ENCODE measurements at places on chromosomes 7 and 10.
A peak's percentile ranks its signal among the peaks of the same experiment; 100 is the strongest.

DNA sequence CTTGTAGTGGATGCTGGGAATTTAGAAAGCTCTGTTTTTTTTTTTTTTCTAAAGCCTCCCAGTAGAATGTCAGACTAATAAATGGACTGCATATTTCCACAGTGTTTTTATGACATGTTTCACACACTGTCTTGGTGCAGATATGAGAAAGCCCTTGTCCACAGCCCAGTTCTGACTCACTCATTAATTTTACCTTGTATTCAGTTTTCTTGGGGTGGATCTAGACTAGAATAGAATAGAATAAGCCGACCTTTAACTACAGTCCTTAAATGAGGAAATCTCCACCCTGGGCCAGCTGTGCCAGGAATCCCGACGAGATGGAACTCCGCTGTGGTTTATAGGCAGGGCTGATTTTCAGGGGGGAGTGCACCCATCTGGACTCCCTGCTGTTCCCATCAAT is 274.7 kb downstream of the NRG3 start:
- DNase-seq, result no peak

GRCh38 chr7:959271-959670 is 4.8 kb upstream of the ADAP1 start:
- no peak for DNase-seq

GRCh38 chr7:150717814-150718420 is 1.5 kb downstream of the GIMAP1 start:
- DNase-seq, result no peak

DNA sequence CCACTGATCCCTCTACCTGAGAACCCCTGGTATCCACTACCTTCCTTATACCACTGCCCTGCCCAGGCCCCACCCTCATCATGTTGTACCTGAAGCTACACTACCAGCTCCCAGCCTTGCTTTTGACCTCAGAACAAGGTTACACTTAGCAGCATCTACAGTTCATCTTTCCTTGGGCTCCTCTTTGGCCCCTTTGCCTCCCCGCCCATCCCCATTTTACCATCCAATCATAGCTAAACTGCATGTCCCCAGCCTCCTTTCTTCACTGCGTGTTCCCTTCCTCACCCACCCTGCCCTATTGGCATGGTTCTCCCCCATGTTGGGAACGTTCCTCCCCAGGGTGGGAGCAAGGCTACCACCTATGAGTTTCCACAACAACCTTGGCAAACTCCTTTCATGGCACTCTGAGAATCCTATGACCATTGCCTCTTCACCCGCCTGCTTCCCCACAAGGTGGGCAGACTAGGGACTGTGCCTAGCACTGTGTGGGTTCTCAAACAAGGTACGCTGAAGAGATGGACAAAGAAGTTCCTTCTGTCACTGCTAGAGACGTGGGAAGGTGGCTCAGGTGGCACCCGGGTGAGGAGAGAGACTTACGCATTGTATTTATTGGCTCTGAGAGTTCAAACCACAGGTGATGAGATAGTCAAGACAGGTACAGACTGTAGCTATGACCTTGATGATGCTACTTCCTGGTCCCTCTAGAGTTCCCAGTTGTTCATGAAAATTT is 66.9 kb upstream of the ADAM12 start:
- no peak for DNase-seq

DNA sequence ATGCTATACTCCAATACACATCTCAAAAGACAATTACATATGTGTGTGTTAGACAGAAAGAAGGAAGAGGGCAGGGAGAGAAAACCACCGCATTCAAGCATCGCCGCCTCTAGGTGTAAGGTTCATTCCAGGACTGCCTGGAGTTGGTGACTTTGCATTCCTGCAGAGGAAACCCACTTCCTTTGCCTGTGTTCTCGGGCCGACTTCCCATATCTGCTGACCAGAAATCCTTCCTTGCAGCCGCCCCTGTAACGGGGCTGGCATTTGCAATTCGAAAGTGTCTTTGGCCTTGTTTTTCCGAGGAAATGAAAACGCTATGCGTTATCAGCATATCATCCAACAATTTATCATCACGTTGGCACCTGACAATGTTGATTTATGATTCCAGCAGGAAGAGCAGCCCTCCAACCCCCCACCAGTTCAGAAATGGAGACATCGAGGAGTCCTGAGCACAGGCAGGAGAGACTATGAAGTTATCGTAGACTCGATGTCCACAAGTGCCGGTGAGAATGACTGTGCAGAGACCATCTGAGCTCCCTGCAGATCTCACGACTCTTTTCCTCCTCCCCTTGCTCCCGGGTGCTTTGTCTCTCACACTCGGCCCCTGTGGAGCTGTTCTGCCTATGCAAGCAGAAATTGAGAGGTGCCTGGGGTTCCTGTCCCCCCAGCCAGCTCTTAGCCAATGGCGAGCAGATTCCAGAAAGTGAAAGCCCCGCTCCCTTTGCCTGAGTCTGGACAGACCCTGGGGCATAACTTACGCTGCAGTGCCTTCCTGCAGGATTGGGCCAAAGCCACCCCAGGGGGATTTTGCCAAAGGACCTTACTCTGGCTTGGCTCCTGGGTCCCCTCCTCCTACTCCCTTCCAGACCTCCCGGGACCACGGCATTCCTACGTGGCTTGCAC is 68.9 kb upstream of the FOXK1 start:
- DNase-seq, result peak; percentile 18

- DNase-seq, result no peak
These were observed 255.6 kb upstream of the HABP2 start for GRCh38 chr10:113297226-113297625.

DNA sequence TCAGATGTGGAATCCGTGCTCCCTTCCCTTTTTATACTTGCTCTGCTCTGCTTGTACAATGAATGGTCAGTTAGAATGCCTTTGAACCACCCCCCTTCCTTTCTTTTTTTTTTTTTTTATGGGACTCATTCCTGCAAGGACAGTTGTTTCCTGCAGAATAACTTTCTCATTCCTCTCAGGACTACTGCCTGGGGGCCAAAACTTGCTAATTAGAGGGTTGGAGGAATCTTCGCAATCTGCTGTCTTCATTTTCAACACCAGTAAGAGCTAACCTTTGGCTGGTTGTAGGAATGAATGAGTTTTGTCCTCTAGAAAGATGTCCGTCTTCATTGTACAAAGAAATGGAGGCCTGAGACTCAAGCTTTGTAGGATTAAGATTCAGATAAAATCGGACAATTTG is 868.1 kb downstream of the LRMDA start:
- DNase-seq, result no peak

- DNase-seq, result no peak
These were observed 80.6 kb upstream of the KLF6 start for GRCh38 chr10:3865565-3865964.

DNA sequence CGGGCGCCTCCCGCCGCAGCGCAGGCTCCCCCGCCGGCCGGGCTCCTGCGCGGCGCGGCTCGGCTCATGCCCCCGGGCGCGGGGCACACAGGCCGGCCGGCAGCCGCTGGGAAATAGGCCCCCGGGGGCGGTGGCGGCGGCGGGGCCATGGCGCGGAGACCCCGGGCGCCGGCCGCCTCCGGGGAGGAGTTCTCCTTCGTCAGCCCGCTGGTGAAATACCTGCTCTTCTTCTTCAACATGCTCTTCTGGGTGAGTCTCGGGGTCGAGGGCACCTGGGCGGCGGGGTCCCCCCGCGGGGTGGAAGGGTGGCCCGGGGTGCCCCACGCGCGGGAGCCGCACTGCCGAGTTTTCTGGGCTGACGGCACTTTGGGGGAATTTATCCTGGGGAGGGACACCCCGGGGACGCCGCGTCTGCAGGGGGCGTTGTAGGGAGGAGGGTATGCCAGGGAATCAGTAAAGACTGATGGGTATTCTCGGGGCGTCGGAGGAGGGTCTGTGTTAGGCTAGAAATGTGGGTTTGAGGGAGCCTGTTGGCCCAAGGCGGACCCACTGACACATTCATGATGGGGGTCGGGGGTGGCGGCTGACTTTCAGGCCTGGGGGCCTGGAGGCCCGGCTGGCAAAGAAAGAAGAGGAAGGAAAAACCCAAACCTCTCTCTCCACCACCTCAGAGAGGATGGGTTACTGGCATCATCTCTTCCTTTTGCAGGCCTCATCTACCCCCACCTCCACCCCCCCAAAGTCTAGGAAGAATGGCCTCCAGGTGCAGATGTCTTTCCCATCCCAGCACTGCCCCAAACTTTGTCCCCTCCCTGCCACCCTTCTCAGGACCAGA is 544 bp downstream of the TSPAN33 start:
- peak; percentile 20 for DNase-seq

- no peak for DNase-seq
These were observed 66.1 kb upstream of the STK17A start for GRCh38 chr7:43516581-43517342.

- no peak for DNase-seq
These were observed 27.5 kb upstream of the ETV1 start for GRCh38 chr7:14016950-14017349.

DNA sequence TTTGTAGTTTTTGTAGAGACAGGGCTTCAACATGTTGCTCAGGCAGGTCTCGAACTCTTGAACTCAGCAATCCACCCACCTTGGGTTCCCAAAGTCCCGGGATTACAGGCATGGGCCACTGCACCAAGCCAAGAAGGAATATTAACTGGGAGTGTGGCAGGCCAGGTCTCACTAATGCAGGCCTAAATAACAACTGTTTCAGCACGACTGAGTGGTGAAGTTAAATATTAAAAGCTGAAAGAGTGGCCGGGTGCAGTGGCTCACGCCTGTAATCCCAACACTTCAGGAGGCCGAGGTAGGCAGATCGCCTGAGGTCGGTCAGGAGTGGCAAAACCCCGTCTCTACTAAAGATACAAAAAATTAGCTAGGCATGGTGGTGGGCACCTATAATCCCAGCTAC is 21.1 kb downstream of the CHUK start:
- no peak for DNase-seq

DNA sequence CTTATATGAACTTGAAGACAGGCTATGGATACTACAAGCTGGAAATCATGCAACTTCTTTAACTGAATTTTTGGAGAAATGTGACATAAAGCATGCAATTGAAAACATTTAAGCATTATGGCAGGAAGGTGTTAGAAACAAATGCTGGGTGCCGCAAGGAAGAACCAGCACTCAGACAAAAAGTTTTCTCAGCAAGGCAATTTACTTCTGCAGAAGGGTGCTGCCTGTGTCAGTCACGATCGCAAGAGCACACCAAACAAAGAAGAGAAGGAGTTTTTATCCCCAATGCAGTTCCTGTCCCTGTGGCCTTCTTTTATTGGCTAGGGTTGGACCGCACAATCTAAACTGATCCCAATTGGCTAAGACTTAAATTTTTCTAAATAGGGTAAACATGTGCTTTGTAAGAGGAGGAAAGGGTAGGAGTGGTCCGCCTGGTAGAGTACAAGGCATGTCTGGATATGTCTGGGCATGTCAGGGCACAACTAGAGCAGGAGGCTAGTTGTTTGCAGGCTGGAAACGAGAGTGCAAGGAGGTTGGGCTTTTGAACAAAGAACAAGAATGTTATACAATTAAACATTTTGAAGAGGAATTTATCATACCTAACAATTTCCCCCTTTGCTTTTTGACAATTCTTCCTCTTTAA is 109.6 kb upstream of the FAM3C start:
- no peak for DNase-seq

GRCh38 chr10:116694243-116694926 is 48.0 kb downstream of the HSPA12A start:
- DNase-seq, result no peak

DNA sequence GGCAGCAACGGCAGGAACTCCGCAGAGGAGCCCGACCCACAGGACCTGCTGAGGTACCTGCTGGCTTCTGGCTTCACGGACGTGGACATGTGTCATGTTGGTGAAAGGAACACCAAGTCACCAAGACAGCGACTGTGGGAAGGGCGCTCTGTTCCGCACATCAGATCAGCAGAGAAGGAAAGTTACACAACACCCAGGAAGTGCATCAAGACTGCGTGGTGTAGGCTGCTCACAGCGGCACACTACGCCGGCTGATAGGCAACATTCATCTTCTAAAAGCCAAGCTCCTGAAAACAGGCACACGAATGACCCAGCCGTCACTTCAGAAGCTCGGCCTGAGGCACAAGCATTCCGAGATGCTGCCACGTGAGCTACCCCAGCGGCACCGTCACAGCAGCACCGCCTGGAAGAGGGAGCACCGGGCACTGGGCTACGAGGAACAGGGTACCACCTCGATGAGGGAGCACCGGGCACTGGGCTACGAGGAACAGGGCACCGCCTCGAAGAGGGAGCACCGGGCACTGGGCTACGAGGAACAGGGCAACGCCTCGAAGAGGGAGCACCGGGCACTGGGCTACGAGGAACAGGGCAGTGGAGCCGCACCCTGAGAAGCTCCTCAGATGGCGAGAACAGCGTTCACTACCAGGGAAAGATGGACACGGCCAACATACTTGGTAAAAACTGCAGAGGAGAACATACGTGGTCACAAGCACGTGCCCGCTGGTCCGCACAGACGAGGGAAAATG is 86.7 kb downstream of the MAD1L1 start:
- DNase-seq, result no peak

GRCh38 chr7:8190119-8190895 is 71.7 kb downstream of the ICA1 start:
- DNase-seq, result peak; percentile 66

- peak; percentile 48 for DNase-seq
These were observed 1.4 kb upstream of the TRIM8 start for GRCh38 chr10:102642736-102643335.

- DNase-seq, result no peak
These were observed 109.6 kb downstream of the MYL10 start for GRCh38 chr7:101519324-101520023.

GRCh38 chr7:72437061-72437585 is 25.0 kb upstream of the CALN1 start:
- no peak for DNase-seq

DNA sequence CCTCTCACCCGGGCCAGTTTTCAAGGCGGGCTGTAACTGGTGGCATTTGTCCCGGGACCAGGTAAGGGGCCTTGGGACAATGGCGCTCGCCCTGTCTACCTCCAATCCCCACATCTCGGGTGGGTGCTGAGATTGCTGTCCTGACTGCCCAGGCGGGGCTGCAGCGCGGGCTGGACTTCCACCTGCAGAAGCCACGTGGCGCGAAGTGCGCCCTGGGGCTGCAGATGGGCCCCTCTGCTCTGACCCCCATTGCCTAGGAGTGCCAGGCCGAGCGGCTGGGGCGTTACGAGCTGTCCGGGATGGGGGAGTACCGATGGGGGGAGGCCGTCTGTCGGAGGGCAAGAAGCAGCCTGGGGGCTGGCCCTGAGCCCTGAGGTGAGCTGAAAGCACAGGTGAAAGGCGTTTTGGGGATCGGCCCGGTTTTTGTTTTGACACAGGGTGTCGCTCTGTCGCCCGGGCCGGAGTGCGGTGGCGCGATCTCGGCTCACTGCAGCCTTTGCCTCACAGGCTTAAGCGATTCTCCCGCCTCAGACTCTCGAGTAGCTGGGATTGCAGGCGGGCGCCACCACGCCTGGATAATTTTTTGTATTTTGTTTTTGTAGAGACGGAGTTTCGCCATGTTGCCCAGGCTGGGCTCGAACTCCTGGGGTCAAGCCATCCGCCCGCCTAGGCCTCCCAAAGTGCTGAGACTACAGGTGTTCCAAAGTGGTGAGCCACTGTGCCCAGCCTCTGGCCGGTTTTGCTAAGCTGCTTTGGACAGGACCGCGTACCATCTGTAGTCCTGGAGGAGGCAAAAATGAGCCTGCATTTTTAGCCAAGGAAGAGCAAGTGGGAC is at the start of gene SFXN2:
Gene SFXN2 (plus strand): TSS at position 16 of the 835 bp plus-strand sequence. CDS start 12,001 bp downstream, outside the sequence.
- peak; percentile 32 for DNase-seq

- no peak for DNase-seq
These were observed 98.8 kb downstream of the SDK1 start for GRCh38 chr7:3399858-3400257.

- no peak for DNase-seq
These were observed 108.6 kb upstream of the ABI1 start for GRCh38 chr10:26969145-26969926.

GRCh38 chr7:131076711-131077181 is 250.9 kb upstream of the MKLN1 start:
- no peak for DNase-seq

GRCh38 chr7:141697211-141697871 is 4.6 kb downstream of the DENND11 start:
- no peak for DNase-seq

- no peak for DNase-seq
These were observed 28.8 kb downstream of the XPNPEP1 start for GRCh38 chr10:109894516-109894915.
